Foreskin keratinocyte (primary cell): ENCODE measurements at places on chromosomes 3 and 15.

- no peak for DNase-seq
Observed at GRCh38 chr3:4972652-4973643, 6.3 kb upstream of the BHLHE40 start.

DNA sequence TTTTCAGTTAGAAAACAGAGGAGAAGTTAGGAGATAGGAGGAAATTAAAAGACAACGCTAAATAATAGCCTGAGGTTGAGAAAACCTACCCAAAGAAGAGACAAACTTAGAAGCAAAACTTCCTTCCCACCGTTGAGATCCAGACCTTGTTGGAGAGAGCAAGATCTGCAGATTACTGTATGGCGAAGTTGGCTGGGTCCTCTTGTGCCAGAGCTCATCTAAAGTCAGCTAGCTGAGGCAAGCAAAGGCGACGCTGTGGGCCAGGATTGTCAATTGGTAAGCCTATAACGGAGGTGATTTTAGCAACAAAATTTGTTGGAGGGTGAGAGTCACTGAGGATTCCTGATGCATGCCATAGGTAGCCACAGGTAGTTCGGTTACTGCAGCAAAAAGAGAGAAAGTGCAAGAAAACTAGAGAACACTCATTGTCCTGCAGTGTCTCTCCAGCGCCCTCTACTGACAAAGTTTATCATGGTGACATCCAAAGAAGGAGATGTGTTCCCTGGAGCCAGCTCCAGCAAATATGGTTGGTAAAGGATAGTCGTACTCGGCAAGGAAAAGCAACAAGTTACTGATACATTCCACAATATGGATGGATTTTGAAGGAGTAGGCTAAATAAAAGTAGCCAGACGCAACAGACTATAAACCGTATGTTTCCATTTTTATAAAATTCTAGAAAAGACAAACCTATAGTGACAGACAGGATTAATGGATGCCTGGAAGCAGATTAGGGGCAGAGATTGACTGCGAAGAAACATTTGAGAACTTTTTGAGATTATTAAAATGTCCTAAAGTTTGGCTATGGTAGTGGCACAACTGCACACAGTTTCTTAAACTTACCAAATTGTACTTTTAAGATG is 9.8 kb upstream of the OR5K4 start:
- no peak for DNase-seq

DNA sequence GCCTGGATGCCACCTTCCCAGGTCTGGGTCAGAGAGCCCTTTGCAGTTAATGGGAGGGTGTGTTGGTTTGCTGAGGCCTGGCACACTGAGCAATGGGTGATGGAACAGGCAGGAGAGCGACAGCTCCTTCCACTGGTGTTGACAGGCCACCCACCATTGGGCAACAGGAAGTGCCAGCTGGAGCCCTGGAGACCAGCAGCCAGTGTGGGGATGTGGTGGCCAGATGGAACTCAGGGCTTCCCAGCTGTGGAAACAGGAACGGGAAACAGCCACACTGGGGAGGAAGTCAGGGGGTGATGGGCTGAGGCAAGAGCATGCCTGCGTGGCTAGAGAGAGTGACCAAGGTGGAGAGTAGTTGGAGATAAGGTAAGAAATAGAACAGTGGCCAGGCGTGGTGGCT is 9.3 kb downstream of the PSTPIP1 start:
- DNase-seq, result no peak

DNA sequence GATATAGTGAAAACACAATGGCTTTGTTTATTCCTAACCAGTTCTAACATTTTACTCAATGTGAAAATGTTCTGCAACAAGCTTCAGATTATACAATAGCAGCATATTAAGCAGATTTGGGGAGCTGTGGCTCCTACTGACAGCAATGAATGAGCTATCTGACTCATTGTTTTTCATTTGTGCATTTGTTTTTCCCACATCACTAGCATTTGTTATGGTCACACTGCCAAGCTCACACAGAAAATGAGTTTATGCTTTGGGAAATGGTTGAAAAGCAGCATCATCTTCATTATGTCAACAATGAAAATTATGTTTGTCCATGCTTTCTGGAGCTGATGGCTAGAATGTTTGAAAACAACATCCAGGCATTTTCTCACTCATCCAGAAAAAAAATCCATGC is 53.5 kb downstream of the ZPLD1 start:
- no peak for DNase-seq

GRCh38 chr3:105729667-105730066 is 139.1 kb downstream of the CBLB start:
- no peak for DNase-seq

DNA sequence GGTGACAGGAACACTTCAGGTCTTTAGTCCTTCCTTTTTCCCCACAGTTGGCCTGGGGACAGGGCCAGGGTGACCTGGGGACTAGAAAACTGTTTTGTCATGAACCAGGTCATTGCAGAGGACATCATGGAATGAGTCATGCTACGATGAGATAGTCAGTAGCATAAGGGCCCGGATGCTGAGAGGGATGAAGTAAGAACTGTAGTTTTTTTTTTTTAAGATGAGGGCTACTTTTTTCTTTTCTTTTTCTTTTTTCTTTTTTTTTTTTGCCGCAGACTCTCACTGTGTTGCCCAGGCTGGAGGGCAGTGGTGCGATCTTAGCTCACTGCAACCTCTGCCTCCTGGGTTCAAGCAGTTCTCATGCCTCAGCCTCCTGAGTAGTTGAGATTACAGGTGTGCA is 8.0 kb downstream of the MAP2K5 start:
- no peak for DNase-seq

- DNase-seq, result no peak
Observed at GRCh38 chr15:88174571-88174970, 82.0 kb downstream of the NTRK3 start.
